ENCODE measurements at places on chromosomes 6 and 20.

DNA sequence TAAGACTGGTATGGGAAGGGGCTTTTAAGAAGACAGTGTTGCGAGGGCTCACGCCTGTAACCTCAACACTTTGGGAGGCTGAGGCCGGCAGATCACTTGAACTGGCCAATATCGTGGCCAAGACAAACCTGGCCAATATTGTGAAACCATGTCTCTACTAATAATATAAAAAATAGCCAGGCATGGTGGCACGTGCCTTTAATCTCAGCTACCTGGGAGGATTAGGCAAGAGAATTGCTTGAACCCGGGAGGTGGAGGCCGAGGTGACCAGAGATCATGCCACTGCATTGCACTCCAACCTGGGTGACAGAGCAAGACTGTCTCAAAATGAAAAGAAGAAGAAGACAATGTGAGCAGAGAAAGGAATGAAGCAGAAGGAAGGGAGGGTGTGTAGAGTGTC is 242.2 kb downstream of the TSHZ2 start:
- no peak for DNase-seq

DNA sequence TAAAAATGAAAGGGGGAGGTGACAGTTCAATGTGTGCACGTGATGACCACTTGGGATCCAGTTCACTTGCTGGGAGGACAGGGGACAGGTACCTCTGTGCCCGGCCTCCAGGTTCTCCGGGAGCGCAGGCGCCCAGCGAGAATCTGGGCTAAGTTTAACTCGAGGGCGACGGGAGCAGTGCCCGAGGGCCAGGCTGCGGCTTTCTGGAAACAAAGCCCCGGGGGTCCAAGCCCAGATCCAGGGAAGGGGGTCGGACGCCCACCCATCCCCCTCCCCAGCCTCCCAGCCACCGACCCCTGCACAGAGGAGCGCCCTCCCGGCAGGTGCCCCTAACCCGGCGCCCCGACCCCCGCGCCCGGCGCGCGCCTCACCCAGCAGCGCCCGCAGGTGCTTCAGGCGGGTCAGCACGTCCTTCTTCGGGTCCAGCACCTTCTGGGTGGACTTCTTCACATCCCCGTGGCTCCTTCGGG is 405 bp downstream of the RALGAPA2 start:
- no peak for DNase-seq

GRCh38 chr6:36997811-36998722 is 7.4 kb upstream of the FGD2 start:
- DNase-seq: no peak

- DNase-seq: no peak
These were observed 1.9 kb downstream of the NCOA7 start for GRCh38 chr6:125792680-125793079.

- DNase-seq: no peak
These were observed 805.1 kb downstream of the KIF16B start for GRCh38 chr20:15767999-15768741.

- peak; percentile 26 for DNase-seq
These were observed 280.6 kb downstream of the SLC35F1 start for GRCh38 chr6:118187568-118188164.

GRCh38 chr6:103870970-103871369 is 988.7 kb downstream of the HACE1 start:
- DNase-seq: no peak

DNA sequence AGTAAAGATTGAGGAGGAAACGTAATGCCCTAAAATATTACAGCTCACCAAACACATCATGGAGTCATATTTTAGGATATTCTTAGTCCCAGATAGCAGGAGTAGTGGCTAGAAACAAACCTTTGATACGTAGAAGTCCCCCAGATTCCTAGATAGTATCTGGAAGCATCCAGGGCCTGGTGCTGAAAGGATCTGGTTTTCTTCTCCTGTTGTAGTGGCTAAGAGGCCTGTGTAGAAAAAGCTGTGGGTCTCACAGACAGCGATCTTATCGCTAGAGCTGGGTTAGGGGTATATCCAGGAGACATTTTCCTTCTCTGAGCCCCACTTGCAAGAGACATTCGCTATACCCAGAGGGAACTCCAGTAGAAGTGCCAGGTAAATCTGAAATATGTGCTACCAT is 139.9 kb downstream of the KCNQ5 start:
- DNase-seq: no peak

- DNase-seq: no peak
These were observed 53.2 kb downstream of the SAMD5 start for GRCh38 chr6:147561726-147562125.

DNA sequence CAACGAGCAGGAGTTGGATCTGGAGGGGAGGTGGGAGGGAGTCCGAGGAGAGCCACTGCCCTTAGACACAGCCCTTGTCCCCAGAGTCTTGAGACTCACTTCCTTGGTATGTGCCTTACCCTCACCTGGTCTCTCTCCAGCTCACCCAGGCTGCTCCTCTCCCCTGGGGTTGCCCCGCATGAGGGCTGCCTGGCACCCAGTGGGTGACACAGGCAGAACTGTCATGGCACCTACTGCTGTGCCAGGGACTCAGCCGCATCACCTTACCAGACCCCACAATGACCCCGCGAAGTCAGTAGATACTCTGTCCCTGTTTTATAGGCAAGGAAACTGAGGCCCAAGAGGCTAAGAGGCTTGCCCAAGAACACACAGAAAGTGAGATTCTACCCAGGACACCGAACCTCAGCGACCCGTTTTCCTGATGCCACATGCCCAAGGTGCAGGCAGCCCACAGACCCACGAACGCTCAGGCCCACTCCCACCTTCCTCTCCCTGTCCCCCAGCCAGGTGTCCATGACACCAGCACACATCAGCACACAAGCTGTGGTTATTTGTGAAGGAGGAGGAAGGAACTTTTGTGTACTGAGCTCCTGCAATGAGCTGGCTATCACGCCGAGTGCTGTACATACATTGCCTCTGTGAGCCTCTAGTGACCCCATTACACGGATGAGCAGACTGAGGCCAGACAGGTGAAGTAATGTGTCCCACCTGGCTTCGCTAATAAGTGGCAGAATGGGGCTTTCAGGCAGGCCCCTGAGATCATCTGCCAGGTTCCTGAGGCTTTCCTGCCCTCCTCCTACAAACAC is 168.1 kb downstream of the GRM4 start:
- DNase-seq: no peak
